Stimulated activated CD4-positive, alpha-beta T cell treated with anti-CD3 and anti-CD28 coated beads, Interleukin-15, amount 100 ng/mL, for 1 hour (primary cell): ENCODE measurements at places on chromosomes 2 and 18.

DNA sequence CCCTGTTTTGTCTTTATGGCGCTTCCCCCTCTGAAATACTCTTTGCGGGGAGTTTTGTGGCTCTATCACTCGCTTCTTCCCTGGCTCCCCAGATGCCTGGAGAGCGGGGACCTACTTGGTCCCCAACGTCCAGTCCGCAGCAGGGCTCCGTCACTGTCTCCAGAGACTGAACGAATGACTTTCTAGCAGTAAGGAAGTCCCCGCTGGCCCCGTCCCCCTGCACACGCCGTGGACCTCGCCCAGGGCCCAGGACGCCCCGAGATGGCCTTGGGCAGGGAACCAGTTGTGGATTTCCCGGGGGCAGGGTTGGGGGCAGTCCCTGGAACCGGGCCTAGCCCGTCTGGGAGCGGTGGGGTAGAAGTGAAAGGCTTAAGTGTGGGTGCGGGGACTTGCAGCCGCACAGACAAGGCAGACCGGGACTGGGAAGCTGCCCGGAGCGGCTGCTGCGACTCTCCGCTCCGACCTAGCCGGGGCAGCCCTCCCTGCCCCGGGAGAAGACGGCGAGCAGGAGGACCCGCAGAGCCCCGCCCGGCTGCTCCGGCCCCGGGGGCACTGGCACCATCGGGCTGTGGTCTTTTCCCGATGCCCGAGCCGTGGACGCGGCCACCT is 821 bp upstream of the EPHA4 start:
- no peak for DNase-seq

DNA sequence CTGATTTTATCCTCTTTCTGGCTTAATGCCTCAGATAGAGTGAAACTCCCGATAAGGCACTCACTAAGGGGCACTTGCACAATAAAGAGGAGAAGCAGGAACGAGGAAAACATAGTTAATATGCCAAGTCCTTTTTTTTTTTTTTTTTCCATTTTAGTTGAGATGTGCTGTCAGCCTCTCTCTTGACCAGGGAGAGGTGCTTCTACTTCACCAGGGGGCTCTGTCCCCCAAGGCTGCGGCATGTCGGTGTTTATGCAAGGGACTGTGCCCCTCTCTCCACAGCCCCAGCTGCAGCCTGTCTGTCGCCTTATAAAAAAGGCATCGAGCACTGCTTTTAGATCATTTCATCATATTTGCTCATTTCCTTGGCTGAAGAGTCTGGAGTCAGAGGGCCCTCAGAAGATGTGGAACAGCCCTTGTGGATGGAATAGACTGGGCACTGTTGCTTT is 178.1 kb downstream of the SLC8A1 start:
- no peak for DNase-seq

DNA sequence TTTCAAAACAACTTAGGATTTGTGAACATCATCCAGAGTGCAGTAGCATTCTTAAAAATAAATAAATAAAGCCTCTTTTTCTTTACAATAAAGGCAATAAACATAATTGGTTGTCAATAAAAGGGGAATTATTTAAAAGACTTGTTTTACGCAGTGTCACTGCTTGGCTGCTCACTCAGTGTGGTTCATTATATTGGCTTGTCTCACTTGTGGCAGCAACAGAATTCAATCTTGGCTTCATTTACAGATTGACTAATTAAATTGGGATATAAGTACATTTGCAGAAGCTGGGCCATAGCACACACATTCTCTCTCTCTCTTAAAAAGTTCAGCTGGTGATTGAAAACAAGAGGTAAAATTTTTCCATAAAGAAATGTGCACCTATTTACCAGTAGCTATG is 1027.6 kb downstream of the LRP1B start:
- DNase-seq, result no peak

DNA sequence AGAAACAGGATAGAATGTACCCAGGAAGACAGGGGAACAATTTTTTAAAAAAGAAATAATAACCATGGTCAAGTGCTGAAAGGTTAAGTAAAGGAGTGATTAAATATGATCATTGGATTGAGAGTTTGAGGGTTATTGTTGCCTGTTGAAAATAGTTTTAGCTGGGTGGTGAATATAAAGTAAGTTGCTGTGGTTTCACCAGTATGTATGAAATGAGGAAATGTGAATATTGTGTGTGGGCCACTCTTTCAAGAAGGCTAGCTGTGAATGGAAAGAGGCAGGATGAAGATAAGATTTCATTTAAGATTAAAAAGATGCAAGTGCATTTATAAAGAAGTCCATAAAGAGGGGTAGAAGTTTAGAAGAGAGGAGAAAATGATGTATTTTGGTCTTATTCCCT is 53.8 kb downstream of the GULP1 start:
- DNase-seq, result no peak

DNA sequence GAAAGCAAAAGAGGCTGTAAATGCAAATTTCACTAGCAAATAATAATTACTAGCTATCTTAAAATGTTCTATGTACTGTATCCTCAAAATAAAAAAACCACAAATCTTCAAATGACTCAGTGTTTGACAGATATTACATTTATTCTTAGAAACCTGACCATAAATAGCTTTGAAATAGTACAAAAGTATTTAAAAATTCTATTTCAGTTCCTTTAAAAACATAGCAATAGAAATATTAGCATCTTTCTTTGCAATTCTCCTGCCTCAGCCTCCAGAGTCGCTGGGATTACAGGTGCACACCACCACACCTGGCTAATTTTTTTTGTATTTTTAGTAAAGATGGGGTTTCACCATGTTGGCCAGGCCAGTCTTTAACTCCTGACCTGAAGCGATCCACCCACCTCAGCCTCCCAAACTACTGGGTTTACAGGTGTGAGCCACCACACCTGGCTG is 50.6 kb downstream of the MSH6 start:
- DNase-seq, result no peak

- no peak for DNase-seq
Measured at GRCh38 chr18:267380-267687, 513 bp downstream of the THOC1 start.

DNA sequence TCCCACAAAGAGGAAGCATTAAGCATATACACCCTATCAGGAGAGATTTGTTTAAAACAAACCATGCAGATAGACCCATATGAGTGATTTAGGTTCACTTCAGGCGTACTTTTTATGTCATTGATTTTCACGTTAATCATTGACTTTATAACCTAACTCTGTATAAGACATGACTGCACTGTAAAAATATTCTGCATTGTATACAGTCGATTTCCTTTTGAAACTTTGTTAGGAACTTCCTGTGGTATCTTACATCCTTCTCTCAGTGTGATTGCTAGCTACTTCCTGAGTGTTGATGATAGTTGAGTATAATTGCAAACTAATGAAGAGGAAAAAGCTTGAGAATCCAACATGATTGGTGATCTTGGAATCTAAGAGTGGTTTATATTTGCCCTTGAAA is 69.4 kb downstream of the XIRP2 start:
- no peak for DNase-seq

DNA sequence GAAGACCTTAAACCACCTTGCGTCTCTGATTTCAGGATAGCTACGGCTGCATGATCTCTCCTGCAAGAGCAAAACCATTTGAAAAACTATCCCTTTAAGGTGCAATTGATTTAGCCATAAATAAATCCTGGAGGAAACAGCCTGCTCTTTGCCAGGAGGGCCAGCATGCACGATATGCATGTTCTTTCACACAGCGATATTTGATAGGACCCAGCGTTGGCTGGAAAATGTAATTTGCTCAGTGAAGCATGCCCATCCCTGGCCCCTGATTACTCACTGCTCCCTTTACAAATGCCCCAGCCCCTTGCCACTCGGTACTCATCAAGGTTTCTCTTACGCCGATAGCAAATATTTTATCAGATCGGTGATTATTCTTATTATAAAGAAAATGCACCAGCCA is 315.4 kb downstream of the CDH2 start:
- no peak for DNase-seq

DNA sequence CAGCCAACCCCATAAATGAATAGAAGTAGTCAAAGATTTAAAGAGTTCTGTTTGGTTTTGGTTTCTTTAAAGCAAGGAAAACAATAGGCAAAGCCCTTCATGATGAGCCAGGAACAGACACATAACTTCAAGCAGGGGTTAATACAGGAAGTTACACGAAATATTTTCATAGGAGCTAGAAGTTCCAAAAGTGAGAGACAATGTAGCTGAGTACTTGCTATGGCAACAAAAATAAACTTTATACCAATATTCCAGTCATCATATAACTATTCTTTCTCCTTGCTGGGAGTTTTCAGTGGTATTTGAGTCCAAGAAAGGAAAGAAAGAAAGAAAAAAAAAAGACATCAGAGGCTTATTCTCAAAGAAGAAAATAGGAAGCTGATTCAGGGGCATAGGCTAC is 56.2 kb downstream of the COBLL1 start:
- no peak for DNase-seq

GRCh38 chr2:236348279-236348678 is 84.1 kb upstream of the ASB18 start:
- DNase-seq, result no peak

- DNase-seq, result no peak
Measured at GRCh38 chr18:31500051-31500688, 2.2 kb downstream of the DSG2 start.

GRCh38 chr2:11214770-11215169 is 59.5 kb downstream of the SLC66A3 start:
- no peak for DNase-seq

DNA sequence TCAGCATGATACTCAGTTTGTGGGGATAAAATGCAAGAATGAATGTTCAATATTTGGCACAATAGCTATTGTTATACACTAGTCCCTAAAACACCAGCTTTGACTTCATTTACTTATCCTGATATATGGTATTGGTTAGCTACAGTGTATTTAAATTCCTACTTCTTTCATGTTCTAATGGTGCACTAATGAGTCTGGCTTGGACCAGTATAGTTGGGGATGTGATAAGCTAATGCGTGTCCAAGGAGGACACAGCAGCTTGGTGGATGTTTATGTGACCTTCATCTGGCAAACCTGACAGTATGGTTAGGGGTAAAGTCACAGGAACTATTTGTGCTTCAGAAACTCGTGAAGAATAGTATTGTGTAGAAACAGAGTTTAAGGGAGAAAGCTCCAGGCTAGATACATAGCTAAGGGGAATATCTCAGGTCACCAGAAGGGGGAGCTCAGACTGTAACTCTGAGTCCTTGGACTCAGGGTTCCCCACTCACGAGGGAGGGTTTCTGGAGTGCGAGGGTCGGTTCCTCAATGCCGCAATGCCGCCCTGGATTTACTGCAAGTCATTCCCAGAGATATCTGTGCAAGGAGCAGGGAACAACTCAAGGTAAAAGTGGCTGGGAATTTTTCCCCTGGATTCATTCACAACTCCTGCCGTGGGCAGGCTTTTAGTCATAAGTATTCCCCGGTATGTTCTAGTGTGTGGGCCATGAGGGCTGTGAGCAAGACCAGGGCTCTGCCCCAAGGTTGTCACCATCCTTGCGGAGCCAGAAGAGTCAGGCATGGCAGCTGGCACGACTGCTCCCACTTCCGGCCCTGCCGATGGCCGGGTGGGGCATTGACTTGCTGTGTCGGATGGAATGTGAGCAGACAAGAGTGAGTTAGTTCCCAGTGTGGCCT is 14.5 kb downstream of the IL1R2 start:
- no peak for DNase-seq

DNA sequence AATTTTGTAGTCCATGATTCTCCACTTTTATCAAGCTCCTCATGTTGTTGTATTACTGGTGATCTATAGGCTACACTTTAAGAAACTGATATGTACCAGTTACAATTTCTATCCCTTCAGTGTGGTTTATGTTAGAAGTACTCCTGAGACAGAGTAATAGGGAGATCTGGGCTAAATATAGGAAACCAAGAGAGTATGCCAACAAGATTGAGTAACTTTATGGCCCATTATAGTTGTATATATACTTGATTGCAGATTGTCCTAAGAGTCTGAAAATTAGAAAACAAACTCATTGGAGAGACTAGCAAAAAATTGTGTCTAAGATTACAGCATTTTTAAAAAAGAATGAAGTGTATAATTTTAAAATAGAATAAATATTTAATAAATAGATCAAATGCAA is 605.6 kb downstream of the XIRP2 start:
- no peak for DNase-seq

DNA sequence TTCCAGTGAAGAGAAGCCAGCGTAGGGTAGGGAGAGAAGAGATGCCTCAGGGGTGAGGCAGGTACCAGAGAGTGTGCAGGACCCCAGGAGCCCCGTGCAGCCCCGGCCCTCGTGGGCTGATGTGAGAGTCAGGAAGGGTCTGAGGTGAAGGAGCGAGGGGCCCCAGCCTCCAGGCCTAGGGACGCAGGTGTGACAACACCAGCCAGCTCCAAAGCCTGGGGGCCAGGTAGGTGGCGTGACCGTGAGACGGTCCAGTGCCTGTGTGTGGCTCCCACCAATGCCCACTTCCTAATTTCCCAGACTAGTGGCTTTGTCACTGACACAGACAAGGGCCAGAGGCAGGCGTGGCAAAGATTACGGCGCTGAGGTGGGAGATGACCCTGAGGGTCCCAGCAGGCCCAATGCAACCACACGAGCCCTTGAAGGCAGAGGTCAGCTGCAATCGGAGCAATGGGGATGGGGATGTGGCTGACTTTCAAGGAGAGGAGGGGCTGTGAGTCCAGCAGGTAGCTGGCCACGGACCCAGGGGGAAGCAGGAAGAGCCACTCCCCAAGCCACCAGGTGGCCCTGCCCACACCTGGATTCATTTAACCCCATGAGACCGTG is 86.0 kb upstream of the SNTG2 start:
- DNase-seq, result no peak

GRCh38 chr2:14716319-14716718 is 83.8 kb downstream of the LRATD1 start:
- no peak for DNase-seq

- no peak for DNase-seq
Measured at GRCh38 chr2:43441195-43441594, 154.6 kb downstream of the THADA start.

DNA sequence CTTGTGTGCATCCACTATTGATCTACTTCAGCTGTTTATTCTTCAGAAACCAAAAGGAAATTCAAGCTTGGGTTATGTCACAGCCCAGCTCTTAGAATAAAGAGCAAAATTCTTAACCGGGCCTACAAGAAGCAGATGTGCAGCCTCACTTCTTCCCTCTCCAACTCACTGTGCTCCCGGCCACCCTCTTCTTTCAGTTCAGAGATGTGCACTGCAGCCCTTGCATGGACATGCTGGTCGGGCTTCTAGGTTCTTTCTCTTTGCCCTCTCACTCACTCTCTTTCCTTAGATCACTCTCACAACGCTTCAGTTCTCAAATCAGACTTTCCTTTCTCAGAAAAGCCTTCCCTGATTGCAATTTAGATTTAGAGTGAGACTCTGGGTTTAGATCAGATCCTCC is 104.1 kb downstream of the CHN1 start:
- no peak for DNase-seq

DNA sequence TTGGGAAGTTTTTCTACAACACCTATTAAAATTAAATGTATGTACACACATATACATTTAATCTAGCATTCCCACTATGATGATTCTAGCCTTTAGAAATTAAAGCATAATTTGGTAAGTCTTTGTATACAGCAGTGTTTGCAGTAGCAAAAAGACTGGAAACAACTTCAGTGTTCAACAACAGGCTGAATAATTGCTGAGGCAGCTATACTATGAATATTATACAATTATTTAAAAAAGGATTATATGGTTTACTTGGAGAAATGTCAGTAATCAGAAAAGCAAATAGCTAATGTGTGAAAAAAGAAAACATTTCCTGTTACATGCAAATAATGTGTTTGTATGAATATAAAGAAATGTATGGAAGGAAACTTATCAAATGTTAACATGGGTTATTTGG is 1.4 kb upstream of the ZNF638 start:
- no peak for DNase-seq

- no peak for DNase-seq
Measured at GRCh38 chr2:157182834-157183396, 74.6 kb upstream of the GALNT5 start.
